CD8-positive, alpha-beta T cell (primary cell): ENCODE measurements at places on chromosomes 7 and 10.

DNA sequence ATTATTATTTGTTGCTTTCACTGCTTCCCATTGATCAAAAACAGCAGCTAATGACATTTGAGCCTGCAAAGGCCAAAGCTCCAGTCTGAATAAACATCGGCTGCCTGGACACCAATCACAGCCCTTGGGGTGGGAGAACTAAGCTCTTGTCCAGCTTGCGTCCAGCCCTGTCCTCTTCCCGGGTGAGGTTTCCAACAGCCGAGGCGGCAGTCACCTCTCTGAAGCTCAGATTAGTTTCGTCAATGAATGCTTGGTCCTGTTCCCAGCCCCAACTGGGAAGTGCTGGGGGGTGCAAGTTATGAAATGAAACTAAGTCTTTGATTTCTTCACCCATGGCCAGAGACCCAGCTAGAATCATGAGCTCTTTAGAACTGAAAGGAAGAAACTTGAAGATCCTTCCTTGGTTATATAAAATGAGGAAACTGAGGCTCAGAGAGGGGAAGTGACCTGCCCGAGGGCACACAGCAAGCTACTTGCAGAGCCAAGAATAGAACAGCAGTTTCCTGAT, 114.0 kb upstream of the TCF7L2 start:
- no peak for DNase-seq

GRCh38 chr10:128437786-128438345, 311.6 kb upstream of the MKI67 start:
- no peak for DNase-seq

- no peak for DNase-seq
Measured at GRCh38 chr10:87503401-87503800, 1.3 kb upstream of the MINPP1 start.

GRCh38 chr7:85521108-85521694, 334.3 kb upstream of the SEMA3D start:
- DNase-seq: no peak

DNA sequence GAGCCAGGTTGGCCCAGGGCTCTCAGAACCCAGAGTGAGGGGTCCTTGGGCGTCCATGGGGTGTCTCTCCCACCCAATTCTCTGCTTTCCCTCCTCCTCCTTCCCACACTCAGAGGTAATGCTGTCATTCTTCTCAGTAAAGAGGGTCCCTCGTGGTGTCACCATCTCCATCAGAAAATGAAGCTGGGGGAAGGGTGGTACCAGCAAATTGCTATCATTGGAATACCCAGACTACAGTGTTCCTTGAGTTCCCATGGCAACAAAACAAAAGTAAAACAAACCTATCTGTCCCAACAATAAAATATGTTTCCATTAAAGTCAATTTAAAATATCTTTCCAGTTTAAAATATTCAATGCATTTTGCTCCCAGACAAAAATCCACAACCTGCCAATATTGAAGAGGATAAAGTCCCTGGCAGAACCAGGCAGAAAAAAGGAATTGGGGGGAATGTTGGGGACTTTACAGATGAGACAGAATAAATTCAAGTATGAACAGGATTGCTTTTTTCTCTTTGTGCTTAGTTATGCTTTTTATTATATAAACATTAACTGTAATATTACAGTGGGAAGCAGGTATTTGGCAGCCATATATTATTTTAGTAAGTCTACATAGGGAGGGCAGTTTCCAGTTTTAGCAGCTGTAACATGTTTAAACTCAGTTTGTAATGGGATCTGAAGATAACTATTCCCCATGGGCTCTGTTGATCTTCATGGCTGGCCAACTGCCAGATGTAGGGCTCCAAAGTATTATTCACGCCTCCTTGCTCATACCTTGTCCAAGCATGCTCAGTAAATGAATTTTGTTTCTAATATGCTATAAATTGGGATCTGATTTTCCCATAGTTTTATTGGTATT, 182.1 kb downstream of the ARID5B start:
- DNase-seq: no peak

DNA sequence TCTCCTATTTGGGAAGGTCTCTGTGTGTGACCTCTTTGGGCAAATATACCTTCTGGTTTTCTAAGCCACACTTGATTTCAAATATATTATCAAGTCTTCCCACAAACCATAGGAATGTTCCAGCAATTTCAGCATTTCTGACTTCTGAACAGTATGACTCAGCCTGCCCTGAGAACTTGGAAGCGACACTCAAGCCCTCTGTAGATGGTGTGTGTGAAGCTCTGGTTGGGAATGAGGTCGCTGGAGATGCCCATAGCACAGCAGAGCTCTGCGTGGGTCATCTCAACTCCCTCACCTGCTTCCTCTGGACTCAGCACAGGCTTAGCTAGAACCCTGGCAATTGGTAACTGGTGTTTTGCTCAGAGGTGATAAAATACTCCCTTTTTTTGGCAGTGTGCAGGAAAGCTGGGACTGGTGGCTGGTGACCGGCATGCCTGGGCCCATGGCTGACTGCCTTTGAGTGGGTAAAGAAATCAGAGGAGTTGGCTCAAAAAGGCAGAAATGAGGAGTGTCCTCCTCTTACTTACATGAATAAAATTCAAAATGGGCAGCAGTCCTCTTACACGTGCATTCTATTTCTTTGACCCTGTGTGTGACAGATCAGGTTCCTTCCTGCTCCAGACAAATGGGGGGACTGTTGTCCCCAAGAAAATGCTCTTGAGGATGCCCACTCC, 87.5 kb upstream of the NRP1 start:
- no peak for DNase-seq
